ENCODE measurements at places on chromosomes 6 and 20.

GRCh38 chr6:152267967-152268845, 369.0 kb downstream of the SYNE1 start:
- DNase-seq: peak; percentile 51

GRCh38 chr6:158707120-158707820, 57.4 kb downstream of the SYTL3 start:
- peak; percentile 84 for DNase-seq

- DNase-seq: no peak
Observed at GRCh38 chr6:106546691-106547414, 82.4 kb downstream of the RTN4IP1 start.

DNA sequence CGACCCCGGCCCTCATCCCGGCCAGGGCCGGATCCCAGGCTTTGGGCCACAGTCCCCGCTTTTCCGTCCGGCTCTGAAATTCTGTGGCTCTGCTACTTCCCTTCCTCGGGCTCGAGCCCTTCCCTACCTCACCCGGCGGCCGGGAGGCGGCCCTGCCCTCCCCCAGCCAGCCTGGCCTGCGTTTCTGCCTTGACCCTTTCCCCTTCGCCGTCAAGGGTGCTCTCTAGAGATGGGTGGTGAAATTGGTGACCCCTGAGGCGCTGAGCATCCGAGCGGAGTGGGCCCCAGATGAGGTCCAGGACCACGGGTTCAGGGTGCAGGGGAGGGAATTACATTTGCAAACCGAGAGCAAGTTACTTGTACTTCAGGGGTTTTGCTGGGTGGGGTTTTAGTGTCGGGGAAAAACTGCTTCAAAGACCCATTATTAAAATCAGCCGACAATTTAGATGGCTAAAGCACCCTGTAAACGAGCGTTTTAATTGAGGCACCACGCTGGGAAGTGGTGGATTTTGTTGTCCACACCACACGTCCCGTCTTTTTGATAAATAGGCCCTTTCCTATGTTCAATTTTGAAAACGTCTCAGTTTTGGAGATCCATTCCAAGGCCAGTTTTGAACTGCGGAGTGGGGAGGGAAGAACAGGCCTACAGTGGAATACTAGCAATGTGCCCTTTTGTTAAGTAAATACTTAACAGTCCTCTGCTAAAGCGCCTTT, 9.9 kb downstream of the TFAP2A start:
- DNase-seq: no peak

DNA sequence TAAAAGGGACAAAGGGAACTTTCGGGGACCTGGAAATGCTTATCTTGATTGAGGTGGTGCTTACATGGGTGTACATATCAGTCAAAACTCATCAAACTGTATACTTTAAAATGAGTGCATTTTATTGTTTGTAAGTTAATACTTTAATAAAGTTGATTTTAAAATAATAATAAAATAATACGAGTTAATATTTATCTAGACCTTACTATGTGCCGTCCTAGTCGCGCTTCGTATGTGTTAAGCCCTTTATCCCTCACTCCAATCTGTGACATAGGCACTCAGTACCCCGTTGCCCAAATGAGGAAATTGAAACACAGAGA, 47.5 kb downstream of the PDYN start:
- no peak for DNase-seq

DNA sequence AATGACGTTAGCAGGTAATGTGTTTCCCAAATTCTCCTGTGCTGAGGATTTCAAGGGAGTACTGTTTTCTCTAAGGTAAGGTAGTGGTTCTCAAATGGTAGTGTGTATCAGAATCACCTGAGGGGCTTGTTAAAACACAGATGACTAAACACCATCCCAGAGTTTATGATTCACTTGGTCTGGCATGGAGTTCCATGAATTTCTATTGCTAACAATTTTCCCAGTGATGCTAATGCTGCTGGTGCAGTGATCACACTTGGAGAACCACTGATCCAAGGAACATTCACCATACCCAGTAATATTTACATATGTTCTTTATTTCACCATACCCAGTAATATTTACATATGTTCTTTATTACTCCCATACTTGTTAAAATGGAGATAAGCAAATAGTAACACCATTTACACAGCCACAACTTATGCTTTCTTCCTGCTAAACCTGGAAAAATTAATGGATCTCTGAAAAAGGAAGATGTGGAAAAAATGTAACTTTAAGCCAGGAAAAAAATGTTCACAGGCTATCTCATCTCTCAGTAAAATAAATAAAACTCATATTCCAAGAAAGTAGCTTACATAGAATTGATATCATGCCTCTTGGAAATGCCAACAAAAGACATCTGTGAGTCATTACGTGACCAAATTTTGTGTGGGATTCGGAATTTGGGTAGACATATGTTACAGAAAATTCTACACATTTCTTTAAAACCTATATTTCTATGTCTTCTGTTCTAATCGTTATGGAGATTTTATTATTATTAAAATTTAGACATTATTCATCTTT, 129.5 kb downstream of the MMUT start:
- no peak for DNase-seq

DNA sequence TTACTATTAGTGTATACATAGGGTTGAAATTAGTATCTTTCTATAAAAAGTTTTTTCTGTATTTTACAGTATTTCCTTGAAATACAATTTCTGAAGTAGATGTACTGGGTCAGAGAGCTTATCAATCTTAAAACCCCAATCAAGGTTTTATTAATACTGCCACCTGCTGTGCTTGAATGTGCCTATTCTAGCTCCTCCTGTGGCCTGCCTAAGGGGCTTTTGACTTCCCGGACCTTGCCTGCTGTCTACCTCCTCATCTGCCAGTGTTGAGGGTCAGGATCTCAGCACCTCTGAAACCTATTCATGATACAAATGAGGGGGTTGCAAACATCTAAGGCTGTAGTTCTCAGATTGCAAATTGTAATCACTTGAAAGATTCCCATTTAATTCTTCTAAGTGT, 9.2 kb downstream of the PACRG start:
- DNase-seq: no peak

Measured in Caco-2 (cell line).